ENCODE measurements at places on chromosomes 2 and 18.

DNA sequence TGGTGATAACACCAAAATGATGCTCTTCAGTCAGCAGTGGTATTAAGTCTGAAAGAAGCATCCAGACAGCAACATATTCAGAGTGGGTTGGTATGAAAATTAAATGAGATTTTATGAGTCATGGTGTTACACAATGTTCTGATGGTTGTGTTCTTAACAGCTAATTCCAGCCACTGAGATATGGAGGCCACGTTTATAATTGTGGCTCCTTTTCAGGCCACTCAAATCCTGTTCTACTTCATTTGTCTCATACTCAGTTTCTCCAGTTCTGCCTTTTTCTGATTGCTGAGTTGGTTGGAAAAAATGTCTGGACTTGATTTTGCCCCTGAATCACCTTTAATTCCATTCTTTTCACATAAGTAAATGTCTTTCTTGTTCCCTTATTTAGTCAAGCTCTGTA, 162.7 kb upstream of the COL3A1 start:
- no peak for DNase-seq

GRCh38 chr2:68196120-68196716, 38.5 kb downstream of the PNO1 start:
- DNase-seq = no peak

- DNase-seq = no peak
Measured at GRCh38 chr18:11883153-11883552, 25.0 kb downstream of the MPPE1 start.

DNA sequence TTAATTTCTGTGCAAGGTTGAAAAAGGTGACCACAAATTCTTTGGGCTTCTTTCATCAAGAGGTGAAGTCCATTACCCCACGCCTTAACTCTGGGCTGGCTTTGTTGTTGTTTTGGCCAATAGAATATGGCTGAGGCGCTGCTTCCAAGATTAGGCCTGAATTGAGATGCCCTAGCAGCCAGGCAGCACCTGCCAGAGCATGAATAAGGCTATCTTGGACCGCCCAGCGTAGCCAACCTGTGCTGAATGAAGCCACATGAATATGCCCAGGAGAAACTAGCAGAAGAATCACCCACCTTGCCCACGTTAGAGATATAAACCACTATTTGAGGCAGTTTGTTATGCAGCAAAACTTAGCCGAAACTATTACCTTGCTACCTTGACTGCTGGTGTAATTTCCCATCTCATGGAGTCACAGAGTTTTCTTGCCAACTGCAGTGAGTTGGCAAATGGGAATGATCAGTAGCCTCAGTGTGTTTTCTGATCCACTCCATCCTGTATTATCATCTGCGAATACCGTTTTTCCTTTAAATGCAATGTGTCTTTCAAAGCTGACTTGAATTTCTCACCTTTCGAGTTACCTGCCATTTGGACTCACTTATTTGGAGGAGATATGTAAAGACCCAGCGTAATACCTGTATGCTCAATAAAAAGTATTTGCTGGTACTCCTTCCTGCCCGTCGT, 679 bp downstream of the TSGA10 start:
- DNase-seq = no peak

GRCh38 chr2:46874236-46874929, 41.2 kb downstream of the MCFD2 start:
- no peak for DNase-seq

DNA sequence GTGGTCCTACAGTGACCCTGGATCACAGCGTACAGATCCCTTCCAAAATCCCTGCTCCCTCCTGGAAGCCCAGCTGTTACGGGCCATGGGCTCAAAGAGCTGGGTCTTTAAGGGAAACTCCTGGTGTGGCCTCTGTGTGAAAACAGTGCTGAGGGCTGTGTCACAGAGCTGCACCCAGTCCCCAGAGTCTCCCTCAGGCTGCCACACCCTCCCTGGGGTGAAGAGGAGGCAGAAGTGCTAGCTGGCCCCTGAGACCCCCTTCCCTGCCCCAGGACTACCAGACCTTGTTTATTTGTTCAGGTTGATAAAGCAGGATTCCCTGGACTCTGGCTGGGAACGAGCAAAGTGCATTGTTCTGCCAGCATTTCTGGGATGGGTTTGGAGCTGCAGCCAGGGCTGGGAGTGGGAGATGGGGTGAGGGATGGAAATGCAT, 7.7 kb downstream of the ATOH8 start:
- DNase-seq = no peak

GRCh38 chr2:140542627-140543026, 1588.2 kb downstream of the LRP1B start:
- DNase-seq = no peak

DNA sequence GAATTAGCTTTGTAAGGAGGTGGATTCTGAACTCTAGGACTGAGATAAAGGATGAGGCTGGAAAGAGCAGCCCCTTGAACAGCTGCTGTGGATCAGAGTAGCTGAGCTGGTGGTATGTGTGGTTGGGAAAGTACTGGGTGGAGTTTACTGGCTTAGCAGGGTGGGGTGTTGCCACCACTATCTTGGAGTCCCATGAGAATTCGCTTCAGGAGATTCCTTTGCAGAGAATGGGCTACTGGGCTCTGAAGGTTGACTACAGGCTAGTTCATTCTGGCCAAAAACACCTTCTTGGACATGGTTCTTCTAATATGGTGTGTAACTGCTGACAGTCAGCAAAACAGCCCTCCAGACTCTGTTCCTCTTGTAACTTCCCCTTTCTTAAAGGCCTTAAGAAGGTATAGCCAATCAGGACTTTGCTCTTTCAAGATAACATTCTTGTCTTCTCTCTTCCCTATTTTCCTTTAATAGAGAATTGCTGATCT, 52.7 kb downstream of the TET3 start:
- no peak for DNase-seq

- no peak for DNase-seq
Measured at GRCh38 chr2:120737340-120738101, 1.9 kb downstream of the GLI2 start.

DNA sequence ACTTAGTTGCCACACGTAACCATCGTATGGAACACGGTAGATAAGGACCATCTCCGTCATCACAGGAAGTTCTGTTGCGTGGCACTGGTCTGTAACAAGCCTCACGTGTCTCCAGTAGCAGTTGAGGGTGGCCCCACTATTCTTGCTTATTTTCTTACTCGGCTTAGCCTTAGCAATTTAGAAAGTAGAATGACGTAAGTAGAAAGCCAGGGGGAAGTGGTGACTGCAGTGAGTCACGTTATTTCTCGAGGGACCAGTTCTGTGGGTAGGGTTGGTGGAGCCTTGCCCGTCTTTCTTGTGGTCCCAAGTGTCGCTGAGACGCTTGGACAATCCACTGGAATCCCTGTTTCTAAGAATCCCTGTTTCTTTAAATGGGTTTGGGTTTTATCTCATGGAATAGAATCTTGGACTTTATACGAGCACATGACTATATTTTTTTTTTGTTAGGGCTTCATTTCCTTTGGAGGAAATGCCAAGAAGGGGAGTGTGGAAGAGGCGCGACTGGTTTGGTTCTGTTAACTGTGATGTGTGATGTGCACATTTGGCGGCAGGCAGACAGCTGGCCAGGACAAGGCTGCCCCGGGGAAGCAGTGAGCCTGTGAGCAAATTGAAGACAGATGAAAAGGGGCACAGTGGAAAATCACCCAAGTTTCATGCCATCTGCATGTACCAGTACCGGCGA, 96.2 kb downstream of the CABLES1 start:
- DNase-seq = peak; percentile 87

DNA sequence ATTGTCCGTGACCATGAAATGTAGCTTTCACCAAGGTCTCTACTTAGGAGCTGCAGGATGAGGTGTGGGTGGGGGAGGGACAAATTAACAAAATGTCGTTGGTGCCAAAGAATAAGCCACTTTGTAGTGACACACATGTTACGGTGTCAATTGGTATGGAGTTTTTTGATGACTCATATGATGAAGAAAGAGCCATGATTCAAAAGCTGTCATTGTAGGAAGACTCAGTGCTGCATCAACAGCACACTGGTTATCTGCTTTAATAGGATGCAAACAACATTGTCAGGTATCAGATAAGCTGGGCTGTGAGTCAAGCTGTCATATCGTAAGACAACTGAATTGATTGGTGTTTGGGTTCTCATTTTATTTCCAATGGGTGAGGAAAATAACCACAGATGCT, 36.6 kb upstream of the BOD1L2 start:
- no peak for DNase-seq

- no peak for DNase-seq
Measured at GRCh38 chr2:180778291-180778690, 202.1 kb upstream of the UBE2E3 start.

DNA sequence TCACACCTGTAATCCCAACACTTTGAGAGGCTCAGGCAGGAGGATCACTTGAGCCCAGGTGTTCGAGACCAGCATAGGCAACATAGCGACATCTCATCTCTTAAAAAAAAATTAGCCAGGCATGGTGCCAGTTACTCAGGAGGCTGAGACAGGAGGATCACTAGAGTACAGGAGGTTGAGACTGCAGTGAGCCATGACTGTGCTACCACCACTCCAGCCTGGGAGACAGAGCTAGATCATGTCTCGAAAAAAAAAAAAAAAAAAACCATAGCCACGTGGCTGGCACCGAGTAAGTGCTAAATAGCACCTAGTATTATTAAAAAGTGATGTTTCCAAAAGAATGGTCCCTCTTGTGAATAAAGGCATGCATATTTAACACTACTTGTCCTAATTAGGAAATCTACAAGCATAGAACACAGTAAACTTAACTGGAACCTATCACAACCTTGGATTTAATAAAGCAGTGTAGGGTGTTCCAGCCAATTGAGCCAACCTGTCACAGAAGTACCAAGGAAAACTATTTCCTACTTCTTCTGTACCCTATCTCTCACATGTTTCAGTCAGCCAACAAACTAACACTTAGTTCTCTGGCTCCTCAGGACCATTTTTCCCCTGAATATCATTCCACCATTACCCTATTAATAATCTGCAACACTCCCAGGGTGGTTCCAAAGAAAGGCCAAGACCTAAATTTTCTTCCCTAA, 8.8 kb downstream of the RAB1A start:
- no peak for DNase-seq

GRCh38 chr2:136133176-136133575, 15.2 kb upstream of the CXCR4 start:
- no peak for DNase-seq

DNA sequence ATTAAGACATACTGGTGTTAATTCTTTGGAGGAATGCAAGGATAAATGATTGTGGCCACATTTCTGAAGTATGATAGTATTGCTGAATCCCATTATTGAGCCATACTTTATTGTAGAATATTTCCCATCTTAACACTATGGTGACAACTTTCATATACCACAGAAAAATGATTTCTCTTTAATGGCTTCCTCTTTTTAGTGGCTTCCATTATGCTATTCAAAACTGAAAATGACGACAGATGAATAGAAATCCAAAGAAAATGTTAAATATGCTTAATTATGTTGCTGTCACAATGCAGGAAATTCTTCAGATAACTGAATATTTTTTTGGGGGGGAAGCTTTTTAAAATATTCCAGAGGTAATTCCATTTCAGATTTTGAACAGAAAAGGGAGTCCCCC, 88.9 kb upstream of the TMEM200C start:
- DNase-seq = no peak

DNA sequence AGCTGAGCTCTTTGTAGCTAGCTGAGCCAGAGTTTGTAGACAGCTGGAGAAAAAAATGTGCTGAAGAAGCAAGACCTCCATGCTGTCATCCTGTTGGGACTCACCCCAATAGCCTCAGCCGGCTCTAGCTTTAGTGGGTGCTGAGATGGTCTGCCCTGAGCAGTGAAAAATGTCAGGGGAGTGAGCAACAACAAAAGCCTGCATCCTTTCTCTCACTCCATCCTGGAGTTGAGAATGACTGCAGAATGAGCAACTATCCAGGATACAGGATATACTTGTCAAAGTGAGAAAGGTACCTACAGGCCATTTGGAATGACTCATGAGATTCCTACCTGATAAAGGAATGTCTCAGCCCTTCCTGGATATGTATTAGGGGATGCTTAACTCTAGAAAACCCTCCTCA, 146.1 kb upstream of the DLX2 start:
- DNase-seq = no peak

- DNase-seq = no peak
Measured at GRCh38 chr2:72083751-72084583, 63.7 kb downstream of the CYP26B1 start.

- no peak for DNase-seq
Measured at GRCh38 chr2:195659114-195659513, 2.1 kb downstream of the SLC39A10 start.

DNA sequence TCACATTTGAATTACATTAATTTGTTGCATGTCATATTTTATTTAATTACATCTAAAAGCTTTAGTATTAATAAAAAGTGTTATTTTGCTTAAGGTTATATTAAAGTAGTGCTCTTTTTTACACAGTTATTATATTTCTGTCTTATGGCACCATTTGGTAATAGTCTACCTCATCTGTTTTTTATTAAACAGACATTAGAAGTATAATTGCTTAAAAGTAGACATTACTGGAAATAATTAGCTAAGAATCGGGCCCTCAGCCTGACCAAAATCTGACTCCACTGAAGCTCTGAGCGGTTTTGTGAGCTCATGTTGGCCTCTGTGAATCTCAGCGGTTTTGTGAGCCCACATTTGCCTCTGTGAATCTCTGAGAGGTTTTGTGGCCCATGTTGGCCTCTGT, 102.5 kb upstream of the SNTG2 start:
- DNase-seq = no peak

- DNase-seq = no peak
Measured at GRCh38 chr2:183179156-183179555, 54.9 kb downstream of the NUP35 start.

GRCh38 chr18:43830947-43831346, 553.7 kb upstream of the SYT4 start:
- no peak for DNase-seq

GRCh38 chr18:63427558-63427957, 5.3 kb upstream of the VPS4B start:
- no peak for DNase-seq

DNA sequence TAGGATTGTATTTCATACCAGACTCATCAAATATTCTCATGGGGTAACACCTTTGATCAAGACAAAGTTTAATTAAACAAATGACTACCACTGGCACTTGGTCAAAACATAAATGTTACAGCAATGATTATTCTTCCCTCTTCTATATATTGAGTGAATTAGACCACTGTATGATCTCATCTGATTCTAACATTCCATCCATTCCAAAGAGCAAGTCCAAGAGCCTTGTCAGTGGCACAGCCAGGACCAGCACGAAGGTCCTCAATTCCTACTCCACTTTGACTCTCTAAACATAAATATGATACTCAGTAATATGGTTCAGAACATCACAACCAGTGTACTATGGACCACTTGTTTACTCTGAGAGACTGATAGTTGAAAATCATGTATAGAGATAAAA, 86.4 kb downstream of the AP1S3 start:
- DNase-seq = no peak

DNA sequence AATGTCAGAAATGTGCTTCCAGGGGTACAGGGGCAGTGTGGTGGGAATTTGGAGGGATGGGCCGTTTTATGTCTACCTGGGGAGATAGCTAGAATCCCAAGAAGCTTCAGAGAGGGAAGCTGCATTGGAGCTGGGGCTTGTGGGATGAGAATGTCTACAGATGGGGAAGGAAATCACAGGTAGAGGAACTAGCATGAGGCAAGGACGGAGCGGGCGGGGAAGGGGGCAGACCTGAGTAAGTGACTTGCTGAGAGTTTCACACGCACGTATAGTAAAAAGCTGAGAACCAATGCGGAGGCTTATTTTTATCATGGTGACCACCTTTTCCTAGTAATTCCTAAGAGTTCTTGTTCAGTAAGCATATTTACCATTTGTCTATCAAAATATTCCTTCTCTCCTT, 6.3 kb downstream of the C2orf80 start:
- DNase-seq = no peak

All from stimulated activated CD4-positive, alpha-beta T cell treated with anti-CD3 and anti-CD28 coated beads, Interleukin-1b, Interleukin-23, amount 100 ng/mL, for 48 hours (primary cell).